GM12865 (cell line): ENCODE measurements at places on chromosomes 13 and 19.

- DNase-seq, result no peak
Observed at GRCh38 chr13:34044660-34045080, 226.7 kb downstream of the RFC3 start.

GRCh38 chr19:3591876-3592613, 6.8 kb downstream of the GIPC3 start:
- no peak for DNase-seq

DNA sequence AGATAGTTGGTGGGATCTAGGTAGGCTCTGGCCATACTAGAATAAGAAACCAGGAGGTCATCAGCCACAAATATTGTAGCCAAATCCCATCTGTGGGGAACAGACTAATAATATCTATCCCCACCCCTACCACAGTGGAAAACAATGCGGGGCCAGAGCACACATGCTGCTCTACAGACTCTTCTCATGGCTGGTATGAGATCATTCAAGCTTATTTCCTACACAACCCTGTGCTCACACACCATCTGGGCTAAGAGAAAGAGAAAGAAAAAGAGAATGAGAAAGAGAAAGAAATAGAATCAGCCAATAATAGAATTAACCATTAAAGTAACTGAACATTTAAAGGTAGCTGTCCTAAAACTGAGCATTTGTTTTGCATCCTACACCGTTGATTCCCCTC, 1268.4 kb upstream of the SPRY2 start:
- no peak for DNase-seq

DNA sequence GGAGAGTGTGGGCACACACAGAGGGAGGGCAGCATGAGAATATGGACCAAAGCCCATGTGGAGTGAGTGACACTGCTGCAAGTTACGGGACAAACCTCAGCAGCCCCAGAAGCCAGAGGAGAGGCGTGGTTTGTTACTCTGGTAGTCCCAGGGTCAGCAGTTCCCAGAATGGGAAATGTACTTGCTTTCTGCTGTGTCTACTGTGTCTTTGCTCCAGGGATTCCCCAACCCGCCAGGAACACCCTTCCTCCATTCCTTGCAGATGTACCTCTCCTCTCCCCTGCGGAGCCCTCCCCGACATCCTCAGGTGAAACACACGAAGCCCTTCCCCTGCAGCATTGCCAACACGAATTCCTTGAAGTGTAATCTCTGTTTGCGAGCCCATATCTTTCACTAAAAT, 47.2 kb downstream of the MYO16 start:
- no peak for DNase-seq

- DNase-seq, result no peak
Observed at GRCh38 chr13:110834572-110834971, 80.3 kb downstream of the ANKRD10 start.

GRCh38 chr19:38209671-38210457, 14.2 kb downstream of the DPF1 start:
- DNase-seq, result no peak

DNA sequence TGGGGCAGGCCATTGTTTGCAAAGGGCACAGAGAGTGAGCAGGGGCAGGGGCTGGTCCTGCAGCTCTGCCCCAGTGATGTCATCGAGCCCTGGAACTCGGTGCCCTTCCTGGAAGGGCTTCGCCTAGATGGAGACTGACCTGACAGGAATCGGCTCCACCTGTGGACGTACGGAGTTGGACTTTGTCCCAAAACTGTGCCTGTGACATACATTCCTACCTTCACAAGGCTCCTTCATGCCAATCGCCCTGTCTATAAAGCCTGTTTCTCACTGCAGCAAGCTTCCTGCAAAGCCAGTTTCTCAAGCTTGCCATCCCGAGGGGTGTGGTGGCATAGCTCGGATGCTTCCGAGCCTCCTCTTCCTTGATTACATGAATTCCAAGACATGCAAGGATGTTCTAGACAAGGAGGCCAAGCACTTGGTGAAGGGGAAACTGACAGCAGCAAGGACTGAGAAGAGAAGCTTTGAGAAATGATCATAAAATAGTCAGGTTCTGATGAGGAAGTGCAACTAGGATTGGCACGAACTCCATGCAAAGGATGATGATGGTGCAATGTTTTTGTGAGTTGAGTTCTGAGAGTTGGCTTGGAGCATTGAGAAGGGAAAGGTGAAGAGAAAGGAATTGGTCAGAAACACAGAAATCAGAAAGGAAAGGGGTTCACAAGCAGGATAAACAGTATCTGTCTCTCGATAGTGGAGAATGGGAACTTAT, 73.6 kb upstream of the STK24 start:
- DNase-seq, result no peak

GRCh38 chr13:79097201-79097600, 308.9 kb downstream of the RBM26 start:
- no peak for DNase-seq

DNA sequence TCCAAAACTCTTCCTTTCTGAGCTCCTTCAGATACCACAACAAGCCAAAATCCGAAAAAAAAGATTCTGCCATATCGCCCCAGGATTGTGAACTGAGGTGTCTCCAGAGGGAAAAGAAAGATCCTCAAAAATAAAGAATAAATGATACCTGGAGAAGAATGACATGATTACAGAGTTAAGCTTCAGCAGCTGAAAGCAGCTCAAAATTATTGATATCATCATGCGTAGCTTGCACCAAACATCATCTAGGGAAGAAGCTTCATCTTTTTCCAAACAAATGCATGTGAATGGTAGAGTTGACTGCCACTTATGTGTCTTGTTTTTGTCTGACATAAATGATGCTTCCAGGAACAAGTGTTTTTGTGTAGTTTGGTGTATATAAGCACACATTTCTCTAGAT, at the start of gene NLRP9:
NLRP9 (minus strand) TSS at position 101 of the 400 bp plus-strand sequence; CDS start at position 73, 28 bp downstream.
- no peak for DNase-seq

DNA sequence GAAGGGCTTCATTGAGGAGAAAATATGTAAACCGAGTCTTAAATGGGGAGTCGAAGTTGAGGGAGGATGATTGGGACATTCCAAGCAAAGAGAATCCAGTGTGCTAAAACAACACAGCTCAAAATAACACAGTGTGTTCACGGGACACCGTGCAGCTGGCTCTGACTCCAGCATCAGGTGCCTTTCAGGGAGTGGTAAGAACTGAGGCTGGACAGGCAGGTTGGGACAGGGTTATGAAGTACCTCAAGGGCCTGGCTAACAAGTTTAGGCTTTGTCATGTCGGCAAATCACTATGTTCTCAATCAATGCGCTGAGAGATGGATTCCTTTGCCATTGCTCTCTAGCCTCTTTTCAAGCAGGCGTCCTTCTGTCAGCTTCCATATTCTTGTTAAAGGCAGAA, 27.5 kb upstream of the WDFY2 start:
- DNase-seq, result no peak

GRCh38 chr19:6038634-6039405, 60.9 kb upstream of the RANBP3 start:
- peak; percentile 85 for DNase-seq
